ENCODE measurements at places on chromosomes 5 and 9.

DNA sequence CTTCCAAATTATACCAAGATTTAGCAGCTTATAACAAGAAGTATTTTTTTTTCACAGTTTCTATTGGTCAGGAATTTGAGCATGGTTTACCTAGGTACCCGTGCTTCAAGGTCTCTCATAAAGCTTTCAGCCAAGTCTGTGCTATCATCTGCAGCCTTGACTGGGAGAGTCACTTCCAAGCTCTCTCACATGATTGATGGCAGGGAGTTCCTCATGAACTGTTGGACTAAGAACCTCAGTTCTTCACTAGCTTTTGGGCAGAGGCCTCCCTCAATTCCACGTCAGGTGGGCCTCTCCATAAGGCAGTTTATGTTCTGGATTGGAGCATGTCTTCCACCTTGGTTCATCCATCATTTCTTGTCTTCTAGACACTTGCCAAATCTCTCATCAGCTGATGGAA, 39.9 kb upstream of the APC start:
- DNase-seq, result no peak

- no peak for DNase-seq
Observed at GRCh38 chr5:95564450-95564849, 9.5 kb downstream of the ARSK start.

DNA sequence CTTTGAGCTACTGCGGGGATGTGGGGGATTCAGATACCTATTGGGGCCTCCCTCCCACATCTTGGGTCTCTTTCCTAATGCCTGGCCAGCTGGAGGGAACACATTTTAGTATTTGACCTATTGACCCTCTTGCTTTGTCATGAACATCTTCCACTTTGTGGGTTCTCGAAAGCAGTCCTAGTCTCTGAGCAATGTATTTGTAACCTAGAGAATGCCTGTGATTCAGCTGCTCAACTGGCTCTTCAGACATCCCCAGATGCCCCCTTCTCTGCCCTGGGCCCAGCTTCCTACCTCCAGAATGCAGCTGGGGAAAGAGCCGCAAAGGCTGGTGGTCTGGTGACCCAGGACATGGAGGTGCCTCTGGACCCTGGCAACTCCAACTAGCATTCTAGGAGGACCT, 32.2 kb downstream of the APTX start:
- DNase-seq, result no peak

DNA sequence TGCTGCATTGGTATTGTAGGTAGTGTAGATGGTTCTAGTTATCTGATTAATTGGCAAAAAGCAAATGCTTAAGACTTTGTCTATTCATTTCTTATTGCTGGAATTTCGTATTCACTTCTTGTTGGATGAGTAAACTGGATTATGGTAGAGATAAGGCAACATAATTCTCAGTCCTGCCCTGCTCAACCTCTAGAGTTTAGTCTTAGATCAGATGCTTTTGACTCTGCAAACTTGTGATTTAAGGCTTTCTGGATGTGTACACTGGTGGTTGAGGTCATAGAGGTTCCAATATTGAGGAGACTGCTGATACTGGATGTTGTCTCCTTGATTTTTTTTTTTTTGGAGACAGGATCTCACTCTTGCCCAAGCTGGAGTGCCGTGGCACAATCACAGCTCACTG, 35.0 kb downstream of the KIF2A start:
- DNase-seq, result no peak

GRCh38 chr9:135515083-135515951, 5.9 kb upstream of the LCN1 start:
- DNase-seq, result no peak

DNA sequence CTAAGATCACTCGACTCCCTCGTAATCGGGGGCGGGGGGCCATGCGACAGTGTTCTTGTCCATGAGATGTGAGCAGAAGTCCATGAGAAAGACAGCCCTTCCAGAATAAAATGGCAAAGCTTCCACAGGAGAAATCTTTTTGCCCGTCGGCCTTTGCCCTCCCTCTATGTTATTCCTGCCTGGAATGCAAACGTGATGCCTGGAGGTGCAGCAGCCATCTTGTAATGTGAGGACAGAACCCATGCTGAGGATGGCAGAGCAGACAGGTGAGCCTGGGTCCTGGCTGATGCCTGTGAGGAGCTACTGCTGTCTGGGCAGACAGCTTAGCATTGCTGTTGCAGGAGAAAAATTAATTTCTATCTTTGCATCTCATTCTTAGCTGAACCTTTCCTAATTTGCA, 17.2 kb downstream of the MED10 start:
- no peak for DNase-seq

- DNase-seq, result no peak
Observed at GRCh38 chr5:59843511-59844213, 49.9 kb downstream of the PDE4D start.

GRCh38 chr9:125272697-125273096, 11.1 kb downstream of the GAPVD1 start:
- DNase-seq, result no peak

DNA sequence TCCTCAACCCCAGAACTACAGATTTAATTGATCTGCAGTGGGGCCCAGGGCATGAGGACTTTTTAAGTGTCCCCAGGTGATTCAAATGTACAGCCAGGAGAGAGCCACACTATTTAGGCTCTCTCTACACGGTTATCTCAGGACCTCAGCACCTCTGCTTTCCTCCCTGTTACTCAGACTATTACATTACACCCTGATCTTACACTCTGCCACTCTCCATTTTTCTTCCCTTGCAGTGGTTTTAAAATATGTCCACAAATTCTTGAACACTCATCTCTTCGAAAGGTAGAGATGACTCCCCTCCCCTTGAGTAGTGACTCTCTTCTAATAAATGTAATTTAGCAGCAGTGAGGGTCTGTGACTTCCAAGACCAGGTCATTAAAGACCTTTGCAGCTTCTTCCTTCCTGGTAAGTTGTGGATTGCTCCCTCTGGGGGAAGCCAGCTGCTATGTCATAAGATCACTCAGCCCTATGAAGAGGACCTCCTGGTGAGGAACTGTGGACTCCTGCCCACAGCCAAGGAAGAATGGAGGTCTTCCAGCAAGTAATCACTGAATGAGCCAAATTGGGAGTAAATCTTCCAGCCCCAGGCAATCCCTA, 87.5 kb upstream of the SSBP2 start:
- DNase-seq, result peak; percentile 45

GRCh38 chr9:88947581-88948573, 43.4 kb upstream of the S1PR3 start:
- no peak for DNase-seq

GRCh38 chr5:92944903-92945604, 636.0 kb downstream of the NR2F1-AS1 start:
- DNase-seq, result no peak

GRCh38 chr5:128254789-128255188, 171.2 kb downstream of the SLC12A2 start:
- DNase-seq, result no peak

DNA sequence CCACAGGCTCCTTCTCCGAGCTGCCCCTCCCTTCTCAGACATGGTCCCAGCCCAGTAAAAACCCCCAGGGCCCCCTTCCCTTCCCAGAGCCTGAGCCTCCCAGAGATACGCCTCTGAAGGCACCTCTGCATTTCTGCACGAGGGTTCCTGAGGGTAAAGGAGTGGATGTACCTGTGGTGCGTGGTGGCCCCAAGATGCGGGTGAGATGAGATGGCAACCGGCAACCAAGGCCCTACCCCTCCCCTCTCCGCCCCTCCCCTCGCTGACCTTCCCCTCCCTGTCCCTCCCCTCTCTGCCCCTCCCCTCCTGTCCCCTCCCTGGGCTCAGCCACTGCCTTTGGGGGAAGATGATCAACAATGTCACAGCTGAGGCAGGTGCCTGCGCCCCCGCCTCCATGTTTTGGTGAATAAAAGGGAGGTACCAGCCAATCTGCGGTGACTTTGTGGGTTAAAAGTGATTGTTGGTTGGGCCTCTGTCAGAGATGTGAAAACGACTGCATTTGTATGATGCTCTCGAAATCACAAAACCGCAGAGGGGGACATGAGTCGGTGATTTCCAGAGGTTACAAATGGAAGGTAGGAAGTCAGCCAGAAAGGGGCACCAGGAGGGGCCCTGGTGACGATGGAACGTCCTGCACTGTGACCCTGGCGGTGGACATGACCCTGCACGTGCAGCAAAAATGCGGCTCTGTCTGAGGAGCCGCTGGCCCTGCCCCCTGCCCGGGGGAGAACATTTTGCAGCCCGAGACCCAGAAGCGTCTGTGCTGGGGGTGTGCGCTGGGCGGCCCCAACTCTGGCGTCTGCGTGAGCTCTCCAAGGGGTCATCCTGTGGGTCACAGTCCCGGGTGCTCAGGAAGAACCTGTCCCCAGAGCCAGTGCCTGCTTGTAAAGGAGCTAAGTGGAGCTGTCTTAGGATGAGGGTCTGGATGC, 3.7 kb downstream of the LCN9 start:
- no peak for DNase-seq

GRCh38 chr5:107301999-107302398, 368.7 kb downstream of the EFNA5 start:
- DNase-seq, result no peak

DNA sequence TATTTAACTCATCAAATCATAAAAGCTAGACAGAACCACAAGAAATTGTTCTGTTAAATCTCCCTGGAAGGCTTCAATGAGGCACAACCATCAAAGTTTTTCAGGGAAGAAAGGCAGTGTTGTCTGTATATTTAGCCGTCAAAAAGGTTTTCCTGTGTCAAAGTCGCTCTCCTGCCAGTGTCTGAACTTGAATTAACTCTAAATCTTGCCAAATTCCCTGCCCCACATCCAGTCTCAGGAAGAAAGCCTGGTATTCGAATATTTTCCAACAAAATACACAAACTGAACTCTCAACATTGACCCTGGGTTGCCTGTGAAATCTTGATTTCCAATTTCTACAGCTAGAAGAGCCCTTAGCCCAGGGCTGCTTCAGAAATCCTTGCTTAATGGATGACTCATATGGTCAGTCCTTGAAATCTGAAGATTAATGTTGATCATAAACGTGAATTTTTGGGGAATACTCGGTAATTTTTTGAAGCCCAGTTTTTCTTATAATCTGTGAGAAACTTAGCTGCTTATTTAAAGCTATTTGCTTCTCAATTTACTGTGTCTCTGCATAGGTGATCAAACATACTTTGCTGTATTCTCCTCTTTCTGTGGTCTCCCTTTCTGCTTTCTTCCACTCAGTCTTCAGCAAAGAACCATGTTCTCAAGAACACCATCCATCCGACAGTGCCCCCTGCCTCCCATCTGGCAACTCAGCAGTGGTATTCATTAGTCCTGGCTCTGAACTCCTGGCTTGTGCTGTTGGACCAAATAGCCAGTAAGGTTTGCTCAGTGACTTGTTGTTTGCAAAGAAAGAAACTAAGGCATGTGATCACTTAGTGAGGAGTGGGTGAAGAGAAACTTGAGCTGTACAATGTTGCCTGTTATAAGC, 58.9 kb downstream of the NREP start:
- DNase-seq, result peak; percentile 22

- no peak for DNase-seq
Observed at GRCh38 chr9:35488566-35489312, 1.2 kb upstream of the RUSC2 start.

- peak; percentile 92 for DNase-seq
Observed at GRCh38 chr5:98771382-98772109, 1.9 kb upstream of the RGMB start.

DNA sequence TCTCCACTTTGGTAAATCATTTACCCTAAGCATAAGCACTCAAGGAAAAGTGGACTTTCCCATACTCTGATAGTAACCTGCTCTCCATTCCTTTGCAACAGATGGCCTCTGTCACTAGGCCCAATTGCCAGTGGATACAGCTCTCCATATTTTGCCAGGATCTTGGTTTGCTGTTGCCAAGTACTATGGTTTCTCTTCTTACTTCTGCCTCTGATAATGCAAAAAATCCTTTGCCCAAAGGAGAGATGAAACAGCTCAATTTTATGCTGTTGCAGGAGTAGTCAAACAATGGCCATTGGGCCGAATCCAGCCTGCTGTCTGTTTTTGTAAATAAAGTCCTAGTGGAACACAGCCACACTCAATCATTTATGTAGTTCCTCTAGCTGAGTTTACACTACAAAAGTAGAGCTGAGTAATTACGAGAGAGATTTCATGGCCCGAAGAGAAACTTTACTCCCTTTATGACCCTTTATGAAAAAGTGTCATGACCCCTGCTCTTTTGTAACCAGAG, 92.5 kb downstream of the HTR4 start:
- no peak for DNase-seq

DNA sequence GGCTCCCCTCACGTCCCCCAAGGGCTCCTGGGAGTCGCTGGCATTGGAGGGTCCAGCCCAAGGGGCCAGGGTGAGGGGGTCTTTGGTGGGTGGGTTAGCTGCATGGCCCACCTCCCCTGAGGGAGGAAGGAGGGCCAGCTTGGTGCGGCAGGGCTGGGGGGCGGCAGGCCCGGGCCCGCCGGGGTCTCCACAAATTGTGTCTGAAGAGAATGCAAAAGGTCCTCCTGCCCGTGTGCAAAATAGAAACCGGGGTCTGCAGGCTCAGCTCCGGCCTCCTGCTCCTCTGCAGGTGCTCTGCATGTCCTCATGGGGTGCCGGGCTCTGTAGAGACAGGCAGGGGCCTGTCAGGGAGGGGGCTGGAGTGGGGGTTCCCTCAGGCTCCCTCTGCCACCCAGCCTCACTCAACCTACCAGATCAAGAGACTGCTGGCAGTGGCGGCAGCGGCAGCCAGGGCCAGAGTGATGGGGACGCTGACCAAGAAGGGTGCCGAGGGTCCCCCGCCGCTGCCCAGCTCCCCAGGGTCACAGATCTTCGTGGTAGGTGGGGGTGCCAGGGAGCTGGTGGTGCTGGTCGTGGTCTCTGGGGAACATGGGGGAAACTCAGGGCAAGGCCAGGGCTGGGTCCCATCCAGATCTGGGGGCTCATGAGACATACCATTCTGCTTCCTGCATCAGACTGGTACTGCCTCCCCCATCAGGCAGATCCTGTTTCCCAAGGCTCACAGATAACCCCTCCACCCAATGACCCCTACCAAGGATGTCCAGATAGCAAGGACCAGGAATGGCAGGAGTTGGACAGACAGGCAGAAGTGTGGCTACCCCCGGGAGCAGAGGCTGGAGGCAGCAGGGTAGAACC, 29.2 kb upstream of the ENHO start:
- DNase-seq, result no peak

DNA sequence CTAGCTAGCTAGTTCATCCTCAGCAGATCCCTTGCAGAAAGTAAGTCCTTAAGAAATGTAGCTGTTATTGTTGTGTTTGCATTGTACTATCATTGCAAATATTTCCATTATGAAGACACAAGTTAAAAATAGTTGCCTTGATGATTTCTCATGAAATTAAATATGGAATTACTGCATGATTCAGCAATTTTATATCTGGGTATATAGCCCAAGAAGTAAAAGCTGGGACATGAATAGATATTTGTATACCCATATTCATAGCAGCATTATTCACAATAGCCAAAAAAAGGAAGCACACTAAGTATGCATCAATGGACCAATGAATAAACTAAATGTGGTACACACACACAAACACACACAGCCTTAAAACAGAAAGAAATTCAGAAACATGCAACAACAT, 6.8 kb downstream of the IFNB1 start:
- DNase-seq, result no peak

GRCh38 chr9:18791074-18791473, 241.9 kb downstream of the SAXO1 start:
- DNase-seq, result peak; percentile 24

DNA sequence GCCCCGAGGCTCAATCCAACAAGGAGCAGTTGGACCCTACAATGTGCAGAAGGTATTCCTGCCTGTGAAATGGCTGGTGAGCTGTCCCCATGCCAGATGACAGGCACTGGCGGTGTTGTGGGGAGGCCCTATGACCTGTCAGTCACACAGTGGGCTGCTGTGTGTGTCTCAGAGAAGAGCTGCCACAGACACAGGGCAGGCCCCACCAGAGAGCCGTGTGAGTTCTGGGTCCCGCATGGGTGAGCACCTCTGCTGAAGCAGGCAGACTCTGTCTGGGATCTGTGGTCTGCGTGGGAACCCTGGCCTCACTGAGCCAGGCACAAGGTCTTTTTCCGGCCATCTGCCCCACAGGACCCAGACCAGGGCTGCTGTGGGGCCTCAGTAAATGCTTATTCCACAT, 37.3 kb upstream of the PITX1 start:
- no peak for DNase-seq

Data from cerebellar cortex (tissue), 1 donor.